T-helper 2 cell (primary cell): ENCODE measurements at places on chromosomes 1 and 21.

- no peak for DNase-seq
Measured at GRCh38 chr1:8926707-8927694, 18.7 kb upstream of the CA6 start.

GRCh38 chr1:184330875-184331274, 56.0 kb upstream of the C1orf21 start:
- DNase-seq: no peak

GRCh38 chr1:99170516-99170915, 93.8 kb upstream of the PLPPR4 start:
- DNase-seq: no peak

- DNase-seq: no peak
Measured at GRCh38 chr21:35850542-35851103, 209.7 kb downstream of the SETD4 start.

DNA sequence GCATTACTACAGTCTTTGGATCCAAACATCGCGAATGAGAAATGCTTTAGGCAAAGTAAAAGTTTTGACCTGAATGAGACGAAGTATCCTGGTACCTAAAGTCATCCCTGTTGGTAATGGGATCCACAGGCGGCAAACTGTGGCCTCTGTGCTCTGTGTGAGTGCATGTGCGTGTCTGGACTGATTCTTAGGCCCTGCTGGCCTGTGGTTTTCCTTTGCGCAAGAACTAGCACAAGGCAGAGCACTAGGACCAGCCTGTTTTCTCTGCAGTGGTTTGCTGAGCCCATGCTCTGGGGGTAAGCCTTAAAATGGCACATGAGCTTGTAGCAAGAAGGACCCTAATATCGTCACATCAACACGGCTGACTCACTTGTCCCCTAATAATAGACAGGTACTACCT, 251.2 kb downstream of the DSCAM start:
- no peak for DNase-seq
